ENCODE measurements at places on chromosomes 12 and 14.

- no peak for DNase-seq
Measured at GRCh38 chr12:12839873-12840579, 26.9 kb downstream of the DDX47 start.

DNA sequence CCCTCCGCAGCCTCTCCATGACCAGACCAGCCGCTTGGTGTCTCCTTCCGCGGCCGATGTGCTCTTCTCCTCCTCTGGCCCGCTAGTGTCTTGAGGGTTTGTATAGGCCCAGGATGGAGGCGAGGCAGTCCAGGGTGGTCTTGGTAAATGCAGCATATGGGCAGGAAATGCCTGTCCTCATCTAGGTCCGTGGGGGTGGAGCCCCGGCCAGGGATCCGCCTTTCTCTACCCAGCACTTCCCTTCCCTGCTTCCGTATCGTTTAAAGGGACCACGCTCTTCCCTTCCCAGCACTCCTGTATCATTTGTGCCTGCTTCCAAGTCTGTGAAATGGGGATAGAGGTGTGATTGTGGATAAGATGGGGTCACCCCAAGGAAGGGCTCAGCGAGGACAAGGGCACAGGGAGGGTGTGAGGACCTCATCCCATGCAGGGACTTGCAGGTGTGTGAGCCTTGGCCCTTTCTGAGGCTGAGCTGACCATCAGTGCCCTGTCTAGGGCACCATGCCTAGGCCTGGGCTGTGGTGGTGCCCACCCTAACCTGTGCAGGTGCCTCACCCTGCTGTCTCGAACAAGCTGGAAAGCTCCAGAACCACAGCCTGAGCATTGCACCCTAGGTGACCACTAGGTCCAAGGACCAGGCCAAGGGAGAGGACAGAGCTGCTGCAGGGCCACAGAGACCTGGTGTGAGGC lies 326.8 kb upstream of the RTL1 start:
- no peak for DNase-seq

- no peak for DNase-seq
Measured at GRCh38 chr12:66851134-66851533, 172.3 kb upstream of the GRIP1 start.

GRCh38 chr12:119235197-119235751 lies 56.5 kb downstream of the HSPB8 start:
- no peak for DNase-seq

GRCh38 chr12:131700271-131700670 lies 10.6 kb upstream of the SFSWAP start:
- DNase-seq, result no peak

DNA sequence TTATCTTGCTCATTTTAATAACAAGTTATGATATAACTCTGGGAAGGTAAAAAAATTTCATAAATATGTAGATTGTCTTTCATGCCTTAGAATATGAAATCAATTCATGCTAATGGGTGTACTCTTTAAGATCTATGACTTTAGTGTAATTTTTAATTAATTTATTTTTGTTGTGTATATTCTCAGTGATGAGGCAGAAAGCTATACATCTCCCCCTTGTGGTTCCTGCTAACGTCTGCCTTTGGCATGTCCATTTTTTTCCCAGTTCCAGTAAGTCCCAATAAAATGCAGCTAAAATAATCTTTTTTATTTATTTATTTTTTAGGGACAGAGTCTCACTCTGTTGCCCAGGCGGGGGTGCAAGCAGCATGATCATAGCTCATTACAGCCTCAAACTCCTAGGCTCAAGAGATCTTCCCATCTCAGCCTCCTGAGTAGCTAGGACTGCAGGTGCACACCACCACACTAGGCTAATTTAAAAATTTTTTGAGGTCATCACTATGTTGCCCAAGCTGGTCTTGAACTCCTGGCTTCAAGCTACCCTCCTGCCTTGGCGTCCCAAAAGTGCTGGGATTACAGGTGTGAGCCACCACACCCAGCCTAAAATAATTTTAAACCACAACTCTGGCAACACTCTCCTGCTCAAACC lies 3.3 kb upstream of the CHURC1 start:
- DNase-seq, result no peak

DNA sequence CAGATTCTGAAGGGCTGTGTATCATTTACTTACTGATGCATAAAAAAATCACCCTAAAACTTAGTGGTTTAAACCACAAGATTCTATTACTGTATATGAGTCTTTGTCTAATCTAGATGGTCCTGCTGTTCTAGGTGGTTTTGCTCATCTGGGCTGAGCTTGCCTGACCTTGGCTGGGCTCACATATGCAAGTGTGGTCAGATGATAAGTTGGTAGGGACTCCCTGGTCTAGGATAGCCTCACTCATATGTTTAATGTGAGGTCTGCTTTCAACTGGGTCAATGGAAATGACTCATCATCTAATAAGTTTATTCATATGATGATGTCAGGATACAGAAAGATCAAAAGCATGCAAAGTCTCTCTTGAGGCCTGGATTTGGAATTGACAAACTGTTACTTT lies 887.8 kb downstream of the TRHDE start:
- no peak for DNase-seq

GRCh38 chr12:62659453-62660295 lies 193.0 kb downstream of the MON2 start:
- no peak for DNase-seq

GRCh38 chr12:22160396-22161003 lies 114.5 kb downstream of the CMAS start:
- no peak for DNase-seq

- DNase-seq, result no peak
Measured at GRCh38 chr12:122326586-122326985, 60.3 kb upstream of the VPS33A start.

DNA sequence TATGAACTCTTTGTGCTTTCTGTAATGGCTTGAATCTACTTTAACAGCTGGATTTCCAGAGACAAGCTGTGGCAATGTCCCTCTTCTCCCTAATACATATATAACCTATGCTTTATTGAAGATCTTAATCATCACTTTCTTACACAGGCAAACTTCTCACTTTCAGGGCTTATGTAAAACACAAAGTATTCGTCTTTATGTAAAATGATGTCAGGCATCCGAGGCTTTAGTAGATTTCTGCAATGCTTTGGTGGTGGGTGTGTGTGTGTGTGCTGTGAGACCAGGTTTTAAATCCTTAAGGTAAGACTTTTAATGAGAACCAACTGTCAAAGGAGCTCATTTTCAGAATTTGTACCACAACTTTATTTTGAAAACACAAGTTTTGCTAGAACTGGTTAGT lies 70.0 kb upstream of the HMGA2 start:
- no peak for DNase-seq

Measured in stimulated activated CD4-positive, alpha-beta T cell treated with anti-CD3 and anti-CD28 coated beads, Interleukin-15, amount 100 ng/mL, for 1 hour (primary cell).